Occipital lobe (tissue), 3 donors: ENCODE measurements at places on chromosomes 16 and 17.

DNA sequence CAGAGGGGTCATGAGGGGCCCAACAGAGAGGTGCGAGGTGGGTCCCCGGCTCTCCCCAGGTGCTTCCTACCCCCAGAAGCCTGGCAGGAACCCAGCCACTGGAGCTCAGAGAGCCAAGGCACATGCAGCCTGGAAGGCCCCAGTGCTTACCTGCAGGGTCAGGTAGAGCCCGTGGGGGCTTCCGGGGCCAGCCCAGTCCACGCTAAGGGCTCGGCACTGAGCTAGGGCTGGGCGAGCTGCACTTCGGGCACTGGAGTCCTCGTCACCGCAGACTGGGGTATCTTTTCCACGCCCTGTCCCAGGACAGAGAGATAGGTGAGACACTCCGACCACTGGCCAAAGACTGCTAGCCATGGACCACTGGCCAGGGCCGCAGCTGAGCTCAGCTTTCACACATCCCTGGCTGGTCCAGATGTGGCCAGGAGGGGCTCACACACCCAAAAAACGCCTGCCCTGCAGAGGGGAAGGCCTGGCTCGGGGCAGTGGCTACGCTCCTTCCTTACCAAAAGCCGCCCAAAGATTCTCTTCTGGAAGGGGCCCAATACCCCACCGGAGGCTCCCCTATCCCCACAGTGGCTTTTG, 7.4 kb downstream of the KIFC3 start:
- DNase-seq, result no peak

GRCh38 chr16:89668790-89669158, 11.1 kb downstream of the SPATA33 start:
- DNase-seq, result no peak

GRCh38 chr16:65667011-65667578, 545.2 kb upstream of the CDH11 start:
- no peak for DNase-seq

DNA sequence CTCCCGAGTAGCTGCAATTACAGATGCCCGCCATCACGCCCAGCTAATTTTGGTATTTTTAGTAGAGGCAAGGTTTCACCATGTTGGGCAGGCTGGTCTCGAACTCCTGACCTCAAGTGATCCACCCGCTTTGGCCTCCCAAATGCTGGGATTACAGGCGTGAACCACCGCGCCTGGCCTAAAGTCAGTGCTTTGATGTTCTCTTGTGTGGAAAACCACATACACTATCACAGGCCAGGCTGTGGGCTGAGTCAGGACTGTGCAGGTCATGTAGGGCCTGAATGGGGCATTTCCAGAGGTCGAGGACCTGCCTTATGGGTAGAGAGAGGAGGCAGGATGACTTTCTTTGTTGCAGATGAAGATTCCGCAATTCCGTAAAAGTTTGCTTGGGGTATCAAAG, 5.1 kb upstream of the MT3 start:
- DNase-seq, result no peak

DNA sequence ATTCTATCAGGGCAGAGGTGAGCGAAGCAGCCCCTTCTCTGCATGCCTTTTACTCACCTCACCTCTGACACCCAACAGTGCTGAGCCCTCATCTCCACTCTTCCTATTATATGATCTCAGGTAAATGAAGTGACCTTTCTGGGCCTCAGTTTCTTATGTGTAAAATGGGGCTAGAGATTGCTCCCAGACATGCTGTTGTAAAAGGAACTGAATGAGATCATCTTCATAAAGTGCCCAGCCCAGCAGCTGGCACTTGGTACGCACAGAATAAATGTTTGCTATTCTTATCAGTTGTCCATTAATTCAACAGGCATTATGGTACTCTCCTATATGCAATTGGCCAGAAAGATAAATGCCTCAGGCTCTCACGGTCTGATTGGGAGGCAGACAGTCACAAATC, 4.5 kb upstream of the GALK1 start:
- no peak for DNase-seq

GRCh38 chr17:44604116-44604761, 47.0 kb downstream of the FZD2 start:
- no peak for DNase-seq

DNA sequence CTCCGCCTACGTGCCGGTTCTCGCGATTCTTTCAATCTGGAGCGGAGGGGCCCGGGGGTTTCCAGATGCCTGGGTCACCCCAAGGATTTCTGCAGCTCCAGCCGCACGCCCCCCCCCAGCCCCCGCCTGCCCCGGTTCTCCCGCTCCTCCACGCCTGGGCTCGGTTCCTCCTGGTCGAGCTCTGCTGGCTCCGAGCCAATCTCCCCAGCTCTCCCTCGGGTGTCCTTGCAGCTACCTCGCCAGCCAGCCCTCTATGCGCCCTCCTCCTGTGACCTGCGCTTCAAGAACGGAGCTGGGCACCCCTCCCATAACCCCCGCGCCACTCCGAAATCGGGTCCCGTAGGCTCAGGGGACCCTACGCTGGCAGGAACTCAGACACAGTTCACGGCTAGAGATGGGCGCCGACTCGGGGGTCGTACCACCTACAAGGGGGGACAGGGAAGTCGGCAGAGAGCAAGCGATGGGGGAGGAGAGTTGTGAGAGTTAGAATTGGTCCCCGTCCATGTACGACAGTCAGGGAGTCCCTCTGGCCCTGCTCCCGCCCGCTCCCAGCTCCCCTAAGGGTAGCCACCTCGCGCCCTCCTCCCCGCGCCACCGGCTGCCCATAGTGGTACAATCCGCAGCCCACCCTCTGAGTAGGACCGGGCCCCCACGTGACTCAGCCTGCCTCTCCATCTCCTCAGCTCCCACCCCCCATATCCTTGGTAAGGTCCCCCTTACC, 961 bp downstream of the FGF11 start:
- no peak for DNase-seq
